Activated CD4-positive, alpha-beta T cell treated with anti-CD3 and anti-CD28 coated beads, Interleukin-2, amount 50 U/mL, for 16 hours (primary cell): ENCODE measurements at places on chromosomes 16 and 17.

DNA sequence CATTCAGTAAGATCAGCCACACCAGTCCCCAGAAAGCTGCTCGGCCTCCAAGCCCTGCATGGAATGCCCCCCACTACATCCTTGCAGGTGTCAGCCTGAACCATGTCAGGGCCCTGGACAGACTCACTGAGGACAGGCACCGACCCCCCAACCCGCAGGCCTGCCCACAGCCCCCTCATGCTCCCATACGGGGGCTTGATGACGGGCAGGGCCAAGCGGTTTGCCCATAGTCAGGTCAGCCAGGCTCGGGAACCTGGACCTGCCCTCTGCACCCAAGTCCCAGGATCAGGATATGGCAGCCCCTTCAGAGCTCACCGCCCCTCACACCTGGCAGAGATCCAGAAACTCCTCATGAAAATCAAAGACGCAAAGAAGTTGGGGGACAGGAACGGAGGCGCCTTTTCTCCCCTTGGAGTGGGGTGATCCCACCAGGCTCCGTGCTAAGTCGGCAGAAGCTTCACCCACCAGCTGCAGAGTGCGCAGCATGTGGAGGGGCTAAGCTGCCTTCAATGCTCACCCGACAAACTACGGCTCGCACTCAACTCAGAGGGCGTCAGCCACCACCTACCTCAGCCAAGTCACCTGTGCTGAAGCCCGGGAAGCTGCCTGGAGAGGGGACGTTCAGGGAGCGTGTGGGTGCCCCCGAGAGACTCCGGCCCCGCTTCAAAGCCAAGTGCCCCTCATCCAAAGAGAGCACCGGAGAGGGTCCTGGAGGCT, 26.5 kb downstream of the GNPTG start:
- no peak for DNase-seq

- DNase-seq, result no peak
Observed at GRCh38 chr16:14196539-14196938, 125.4 kb downstream of the MRTFB start.

DNA sequence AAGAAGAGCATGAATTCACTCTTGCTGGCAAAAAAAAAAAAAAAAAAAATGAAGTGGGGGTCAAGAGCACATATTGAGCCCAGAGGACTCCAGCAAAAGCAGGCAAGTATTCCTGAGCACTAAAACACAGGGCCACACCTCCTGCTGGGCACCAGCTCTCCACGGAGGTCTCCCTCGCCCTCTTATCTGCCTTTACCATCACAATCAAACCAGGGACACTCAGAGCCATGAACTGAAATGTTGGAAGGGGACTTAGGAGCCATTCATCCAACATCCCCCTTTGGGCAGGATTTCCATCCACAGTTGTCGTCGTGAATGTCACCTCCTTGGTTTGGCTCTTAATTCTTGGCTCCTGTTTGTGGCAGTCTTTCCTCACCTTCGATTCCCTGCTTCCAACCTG, 89.8 kb upstream of the GNAO1 start:
- no peak for DNase-seq

DNA sequence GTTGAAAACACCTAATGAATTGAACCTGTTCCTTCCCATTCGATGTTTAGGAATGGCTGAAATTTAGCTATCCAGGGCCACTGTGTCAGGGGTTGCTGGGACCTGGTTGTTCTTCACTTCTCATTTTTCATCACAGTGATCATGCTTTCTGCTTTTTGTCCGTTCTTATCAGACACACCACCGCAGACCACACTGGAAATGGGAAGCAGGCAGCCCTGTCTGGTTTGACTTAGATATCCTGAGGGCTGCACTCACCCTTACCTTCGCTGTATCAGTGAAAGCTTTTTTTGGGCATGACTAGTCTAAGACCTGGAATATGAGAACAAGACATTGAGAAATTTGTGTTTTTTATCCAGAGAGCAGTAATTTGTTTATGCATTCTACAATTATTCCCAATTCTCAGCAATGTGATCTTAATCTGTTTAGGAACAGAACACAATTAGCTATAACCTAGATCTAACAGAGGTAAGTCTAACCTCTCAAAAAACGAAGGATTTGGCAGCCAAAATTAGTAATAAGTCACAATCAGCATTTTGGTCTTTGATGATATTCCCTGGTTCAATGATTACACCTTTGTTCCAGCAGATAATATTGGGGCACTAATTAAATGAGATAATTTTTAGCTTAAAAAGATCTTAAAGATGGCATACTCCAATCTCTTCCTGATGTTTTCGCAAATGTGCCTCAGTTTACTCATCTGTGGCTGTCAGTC, 126.0 kb upstream of the GOT2 start:
- DNase-seq, result no peak

DNA sequence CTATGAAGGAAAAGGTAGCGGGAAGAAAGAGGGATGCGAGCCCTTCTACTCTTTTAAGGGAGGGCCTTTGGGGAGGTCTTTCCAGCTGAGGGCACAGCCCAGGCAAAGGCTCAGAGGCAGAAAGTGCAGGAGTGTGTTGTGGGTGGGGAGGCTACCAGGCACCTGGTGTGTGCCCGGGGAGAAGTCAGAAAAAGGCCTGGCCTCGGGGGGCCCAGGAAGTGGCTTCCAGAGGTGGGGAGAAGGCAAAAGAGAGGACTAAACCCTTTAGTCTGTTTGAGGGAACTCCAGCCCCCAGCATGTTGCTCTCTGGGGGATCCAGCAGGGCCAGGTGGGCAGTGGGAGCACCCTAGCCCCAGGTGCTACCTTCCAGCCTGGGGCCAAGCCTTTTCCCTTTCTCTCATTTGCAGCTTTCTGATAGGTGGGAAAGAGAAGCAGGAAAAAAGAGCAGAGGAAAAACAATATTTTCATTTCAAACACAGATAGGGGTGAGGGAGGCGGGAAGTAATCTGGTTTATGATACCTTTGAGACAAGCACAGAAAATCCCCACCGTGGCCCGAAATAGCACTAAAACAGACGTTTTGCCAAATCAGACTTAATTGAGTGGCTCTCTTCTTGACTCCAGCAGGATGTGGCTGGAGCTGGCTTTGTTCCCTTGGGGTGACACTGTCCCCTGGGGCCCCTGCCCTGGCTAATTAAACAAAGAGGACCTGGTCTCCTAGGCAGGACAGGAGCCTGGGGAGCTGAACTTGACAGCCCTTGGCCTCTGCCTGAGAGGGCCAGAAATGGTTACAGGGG, 10.4 kb downstream of the RAI1 start:
- DNase-seq, result no peak

DNA sequence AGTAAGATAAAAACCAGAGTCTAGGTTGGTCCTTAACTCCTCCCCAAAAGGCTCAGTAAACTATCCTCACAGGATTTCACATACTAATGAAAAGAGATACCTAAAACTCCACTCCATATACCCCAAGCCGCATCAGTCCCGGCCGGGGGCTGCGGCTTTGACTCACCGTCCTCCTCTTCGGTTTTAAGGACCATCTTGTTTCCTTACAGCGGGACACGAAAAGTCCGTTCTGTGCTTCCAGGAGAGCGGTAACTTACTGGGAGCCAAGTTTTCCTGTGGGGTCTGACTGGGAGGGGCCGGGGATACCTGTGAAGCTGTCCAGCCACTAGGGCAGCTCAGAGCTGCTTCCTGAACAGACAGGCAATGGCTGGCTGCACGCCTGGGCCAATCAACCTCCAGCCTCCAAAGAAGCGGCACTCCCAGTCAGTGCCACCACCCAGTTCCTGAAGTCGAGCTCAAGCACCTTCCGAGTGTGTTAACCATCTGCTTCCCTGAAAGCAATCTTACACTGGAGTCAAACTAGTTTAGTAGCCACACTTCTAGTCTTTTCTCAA, 45.5 kb downstream of the CYTH1 start:
- DNase-seq, result peak; percentile 78

DNA sequence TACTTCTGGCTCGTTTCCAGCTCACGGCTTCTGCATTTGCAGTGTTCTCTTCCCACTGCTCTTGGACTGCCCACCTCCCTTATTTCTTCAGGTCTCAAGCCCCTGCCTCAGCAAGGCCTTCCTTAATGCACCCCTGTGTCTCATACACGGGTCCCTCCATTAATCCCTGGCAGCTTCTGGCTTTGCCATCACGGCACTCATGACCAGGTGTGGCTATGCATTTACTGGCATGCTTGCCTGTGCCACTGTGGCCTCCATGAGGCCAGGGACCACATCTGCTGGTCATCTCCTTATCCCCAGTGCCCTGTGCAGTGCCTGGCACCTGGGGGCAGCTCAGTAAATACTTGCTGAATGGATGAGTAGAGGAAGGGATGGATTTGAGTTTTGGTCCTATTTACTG, 114.1 kb downstream of the C16orf78 start:
- DNase-seq, result no peak

DNA sequence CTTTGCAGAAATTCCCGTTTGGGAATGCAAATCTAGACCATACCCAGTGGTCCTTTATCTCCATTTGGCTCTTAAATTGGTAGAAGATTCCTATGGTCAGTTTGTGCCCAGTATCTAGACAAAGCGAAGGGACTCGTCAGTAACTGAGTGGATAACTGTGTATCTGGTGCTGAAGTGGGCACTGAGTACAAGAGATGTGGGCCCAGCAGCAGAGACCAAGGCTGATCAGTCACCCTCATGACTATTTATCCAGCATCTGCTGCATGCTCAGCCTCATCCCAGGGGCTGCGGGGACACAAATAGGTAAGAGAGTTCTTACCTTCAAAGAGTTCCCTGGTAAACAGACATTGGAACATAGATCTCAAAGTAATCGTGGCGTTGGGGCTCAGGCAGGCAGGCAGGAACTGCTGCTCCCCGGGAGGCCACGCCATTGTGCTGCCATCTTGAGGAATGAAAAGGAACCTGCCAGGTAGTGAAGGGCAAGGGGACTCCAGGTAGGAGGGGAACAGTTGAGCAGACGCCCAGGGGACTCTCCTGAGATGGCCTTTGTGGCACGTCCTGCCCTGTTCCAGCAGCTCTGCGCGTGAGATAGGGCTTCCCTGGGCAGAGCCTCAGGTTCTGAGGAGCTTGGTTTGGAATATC, 10.3 kb downstream of the NT5M start:
- DNase-seq, result peak; percentile 73

- DNase-seq, result no peak
Observed at GRCh38 chr17:59002126-59002525, 104.6 kb downstream of the TRIM37 start.

GRCh38 chr16:62060089-62060488, 23.9 kb upstream of the CDH8 start:
- no peak for DNase-seq

DNA sequence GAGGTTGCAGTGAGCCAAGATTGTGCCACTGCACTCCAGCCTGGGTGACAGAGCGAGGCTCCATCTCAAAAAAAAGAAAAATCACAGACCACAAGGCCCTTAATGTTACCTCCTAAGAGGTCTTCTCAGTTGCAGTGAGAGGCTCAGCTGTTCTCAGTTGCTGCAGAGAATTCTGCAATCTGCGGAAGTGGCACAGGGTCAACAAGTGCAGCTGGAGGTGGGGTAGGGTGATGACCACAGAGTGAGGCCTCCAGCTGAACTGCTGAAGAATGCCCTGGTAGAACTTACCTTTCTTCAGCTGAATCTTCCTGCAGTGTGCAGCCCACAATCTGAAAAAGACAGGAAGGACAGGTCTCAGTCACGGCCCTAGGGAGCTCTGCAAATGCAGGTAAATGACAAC, 26.3 kb downstream of the CNTNAP1 start:
- DNase-seq, result no peak

DNA sequence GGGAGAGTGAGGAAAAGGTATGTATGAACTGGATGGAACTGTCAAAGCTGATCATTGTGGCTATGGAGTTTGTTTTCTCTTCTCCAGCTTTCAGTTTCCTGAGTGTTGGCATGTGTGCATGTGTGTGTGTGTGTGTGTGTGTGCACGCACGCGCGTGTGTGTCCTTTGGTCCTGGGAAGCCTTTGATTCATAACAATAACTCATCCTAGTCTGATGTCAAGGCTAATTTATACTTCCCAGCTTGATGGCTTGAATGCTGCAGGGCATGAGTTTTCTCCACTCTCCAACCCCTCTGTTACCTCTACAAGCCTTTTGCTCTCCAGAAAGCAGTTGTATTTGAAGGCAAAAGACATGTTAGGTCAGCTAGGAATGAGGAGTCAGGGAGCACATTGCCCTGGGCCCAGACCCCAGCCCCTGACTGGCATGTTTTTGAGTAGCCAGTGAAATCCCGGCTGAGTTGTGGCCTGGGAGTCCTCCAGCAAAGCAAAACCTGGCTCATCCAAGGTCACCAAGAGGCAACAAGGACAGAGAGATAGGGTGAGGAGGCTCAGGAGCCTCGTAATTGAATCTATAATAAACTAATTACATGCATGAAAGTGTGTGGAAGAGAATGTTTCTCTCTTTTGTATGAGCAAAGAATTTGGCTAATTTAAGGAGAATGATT, 8.9 kb upstream of the CDC42EP4 start:
- DNase-seq, result no peak

GRCh38 chr17:11925262-11926021, 71.8 kb downstream of the ZNF18 start:
- DNase-seq, result no peak

GRCh38 chr16:28168991-28169554, 42.7 kb downstream of the XPO6 start:
- peak; percentile 25 for DNase-seq

DNA sequence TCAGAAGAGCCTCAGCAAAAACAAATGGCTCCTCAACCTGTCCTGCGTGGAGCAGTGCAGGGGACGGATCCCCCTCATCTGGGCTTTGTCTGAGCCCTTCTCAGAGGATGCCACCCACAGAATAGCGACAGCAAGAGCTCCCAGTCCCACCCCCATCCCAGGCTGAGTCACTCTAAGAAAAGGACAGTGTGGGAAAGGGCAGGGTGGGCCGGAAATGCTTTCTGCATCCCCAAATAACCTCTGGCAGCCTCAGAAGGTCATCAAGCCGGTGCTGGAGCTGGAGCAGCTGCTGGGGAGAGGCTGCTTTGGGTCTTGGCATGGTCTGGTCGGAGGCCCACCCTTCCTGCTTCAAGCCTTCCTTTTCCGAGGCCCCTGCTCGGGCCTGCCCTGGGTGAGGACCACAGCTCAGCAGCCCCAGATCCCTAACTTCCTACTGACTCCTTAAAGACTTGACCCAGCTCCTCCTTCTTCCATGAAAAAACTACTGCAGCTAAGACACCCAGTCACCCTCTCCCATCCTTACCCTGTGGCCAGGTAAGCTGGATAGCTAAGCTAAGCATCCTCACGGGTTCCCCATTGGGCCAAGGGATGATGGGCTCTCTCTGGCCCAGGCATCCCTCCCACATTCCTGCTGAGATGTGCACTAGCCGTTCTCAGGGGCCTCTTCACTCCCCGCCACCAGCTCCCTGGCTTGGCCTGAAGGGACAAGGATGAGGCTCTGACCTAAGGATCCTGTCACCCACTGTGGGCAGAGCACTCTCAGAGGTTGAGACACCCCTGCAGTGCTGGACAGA, 8.7 kb downstream of the SLC12A4 start:
- no peak for DNase-seq

DNA sequence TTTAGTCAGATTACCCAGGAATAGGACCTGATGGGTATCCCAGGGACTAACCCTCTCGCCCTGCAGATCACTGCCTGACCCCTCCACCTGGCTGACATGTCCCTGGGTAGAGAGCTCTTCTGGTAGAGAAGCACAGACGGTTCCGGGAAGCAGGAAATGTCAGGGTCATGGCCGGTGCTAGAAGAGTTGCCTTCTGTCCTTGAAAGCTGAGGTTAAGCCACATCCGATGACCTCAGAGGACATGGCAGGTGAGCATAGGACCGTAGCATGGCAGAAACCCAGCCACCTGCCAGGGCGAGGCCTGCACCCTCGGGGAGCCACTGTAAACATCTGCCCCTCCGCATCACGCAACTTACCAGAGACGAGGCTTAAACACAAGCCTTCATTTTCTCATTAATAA, 483.7 kb downstream of the SOX9 start:
- no peak for DNase-seq
